Hematopoietic multipotent progenitor cell treated with erythropoietin and hydrocortisone succinate and interleukin-3 and kit ligand, for 15 days (in vitro differentiated cells): ENCODE measurements at places on chromosomes 3 and 15.

DNA sequence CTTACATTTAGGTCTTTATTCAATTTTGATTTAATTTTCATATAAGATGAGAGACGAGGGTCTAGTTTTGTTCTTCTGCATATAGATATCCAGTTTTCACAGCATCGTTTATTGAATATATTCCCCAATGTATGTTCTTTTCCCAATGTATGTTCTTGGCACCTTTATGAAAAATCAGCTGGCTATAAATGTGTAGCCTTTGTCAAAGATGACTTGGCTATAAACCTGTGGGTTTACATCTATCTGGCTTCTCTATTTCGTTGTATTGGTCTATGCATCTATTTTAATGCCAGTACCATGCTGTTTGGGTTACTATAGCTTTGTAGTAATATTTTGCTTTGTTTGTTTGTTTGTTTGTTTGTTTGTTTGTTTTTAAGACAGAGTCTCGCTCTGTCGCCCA lies 11.7 kb upstream of the IREB2 start:
- no peak for DNase-seq

- no peak for DNase-seq
Observed at GRCh38 chr15:51641490-51642130, 19.0 kb upstream of the DMXL2 start.

DNA sequence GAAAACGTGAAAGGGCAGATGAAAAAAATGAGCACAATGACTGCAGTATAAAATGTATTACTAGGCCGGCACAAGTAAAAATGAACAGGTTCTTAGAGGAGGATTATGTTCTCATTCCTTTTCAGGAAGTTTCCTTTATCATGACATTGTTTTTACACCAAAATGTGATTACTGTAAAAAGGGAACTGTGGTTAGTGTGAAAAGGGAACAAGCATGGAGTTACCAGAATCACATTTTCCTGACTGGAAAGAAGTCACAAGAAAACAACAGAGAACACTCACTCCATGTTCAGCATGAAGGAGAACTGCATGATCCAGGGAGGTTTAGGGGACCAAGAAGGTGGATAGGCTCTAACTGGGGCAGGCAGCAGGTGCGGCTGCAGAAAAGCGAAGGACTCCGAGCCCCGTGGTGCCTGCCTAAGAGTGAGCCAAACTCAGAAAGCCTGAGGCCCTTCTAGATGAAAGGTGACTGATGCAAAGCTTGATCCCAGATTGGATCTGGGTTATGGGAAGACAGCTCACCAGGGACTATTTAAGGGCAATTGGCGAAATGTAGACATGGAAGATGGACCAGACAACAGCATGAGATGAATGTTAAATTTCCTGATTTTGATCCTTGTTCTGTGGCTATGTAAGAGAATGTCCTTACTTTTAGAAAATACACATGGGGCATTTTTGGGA lies 77.3 kb downstream of the CCR1 start:
- DNase-seq = no peak

DNA sequence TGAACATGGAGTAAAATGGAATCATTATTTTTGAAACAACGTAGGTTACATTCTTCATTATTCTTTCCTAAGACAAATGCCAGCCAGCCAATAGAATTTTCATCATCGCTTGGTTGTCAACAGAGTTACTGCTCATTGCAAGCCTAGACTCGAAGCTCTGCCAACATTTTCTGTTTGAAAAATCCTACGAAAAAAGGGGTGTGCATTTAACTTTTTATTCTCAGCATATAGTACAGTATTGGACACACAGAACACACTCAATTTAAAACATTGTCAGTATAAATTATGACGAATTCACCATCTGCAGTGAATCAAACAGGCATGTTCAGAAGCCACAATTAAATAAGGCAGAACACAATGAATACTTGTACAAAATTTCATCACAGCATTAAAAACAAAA lies 232.1 kb downstream of the NR1D2 start:
- no peak for DNase-seq

GRCh38 chr15:35958021-35958420 lies 412.1 kb upstream of the DPH6 start:
- no peak for DNase-seq

DNA sequence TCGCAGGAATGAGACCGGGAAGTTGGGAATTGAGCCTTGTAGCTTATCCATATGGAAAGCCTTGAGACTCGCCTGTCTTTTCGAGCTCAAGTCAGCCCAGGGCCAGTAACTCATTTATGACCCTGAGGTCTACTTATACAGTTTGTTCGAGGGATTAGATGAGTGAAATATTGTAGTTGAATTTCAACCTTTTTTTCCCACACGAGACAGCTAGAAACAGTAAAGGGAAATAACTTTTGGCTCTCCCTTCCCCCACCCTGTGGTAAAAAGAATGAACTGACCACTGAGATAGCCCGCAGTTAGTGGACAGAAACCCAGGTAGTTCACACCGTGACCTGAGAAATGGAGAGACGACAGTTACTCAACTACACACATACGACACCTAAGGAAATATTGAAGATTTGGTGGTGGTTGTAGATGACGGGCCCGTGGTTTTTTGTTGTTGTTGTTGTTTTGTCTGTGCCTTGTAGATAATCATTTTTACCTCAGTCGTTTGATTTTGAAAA lies 841 bp downstream of the EIF3J start:
- peak; percentile 33 for DNase-seq

GRCh38 chr3:59064276-59064675 lies 14.5 kb upstream of the CFAP20DC start:
- DNase-seq = no peak

- no peak for DNase-seq
Observed at GRCh38 chr3:137764001-137764433, at the start of gene SOX14. Gene SOX14 (plus strand): TSS chr3:137764315. CDS start chr3:137764785, 470 bp downstream.

DNA sequence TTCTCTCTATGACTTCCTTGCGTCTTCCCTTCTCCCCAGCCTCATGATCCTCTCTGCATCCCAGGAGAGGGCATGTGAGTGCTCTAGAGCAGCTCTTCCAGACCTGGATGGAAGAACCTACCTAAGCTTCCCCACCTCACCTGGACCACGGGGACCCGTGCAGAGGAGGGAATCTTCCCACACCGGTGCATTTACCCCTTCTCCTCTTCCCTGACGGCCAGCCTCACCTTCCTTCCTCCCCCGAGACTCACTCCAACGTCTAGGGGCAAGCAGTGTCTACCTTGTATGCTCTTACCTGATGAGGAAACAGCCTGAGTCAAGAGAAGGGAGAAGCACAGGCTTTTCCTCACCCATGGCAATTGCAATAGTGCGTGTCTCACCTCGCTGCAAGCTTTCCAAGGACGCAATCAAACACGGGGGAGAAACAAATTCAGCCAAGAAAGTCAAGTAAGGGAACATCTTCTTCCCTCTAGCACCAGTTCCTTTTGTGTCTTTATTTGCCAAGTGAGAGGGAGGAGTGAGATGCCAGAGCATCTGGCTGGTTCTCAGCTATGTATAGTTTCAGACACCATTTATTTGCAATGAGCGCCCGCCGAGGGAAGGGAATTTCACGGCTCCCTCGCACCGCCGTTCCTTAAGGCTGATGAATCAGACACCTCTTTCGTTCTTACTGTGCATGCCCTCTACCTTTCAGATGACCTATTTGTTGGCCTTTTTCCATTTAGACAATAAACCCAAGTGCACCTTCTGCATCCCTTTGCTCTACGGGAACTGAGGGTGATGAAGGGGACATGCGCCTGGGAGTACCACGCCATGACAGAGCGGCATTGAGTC lies 1.8 kb upstream of the CCR9 start:
- DNase-seq = no peak

DNA sequence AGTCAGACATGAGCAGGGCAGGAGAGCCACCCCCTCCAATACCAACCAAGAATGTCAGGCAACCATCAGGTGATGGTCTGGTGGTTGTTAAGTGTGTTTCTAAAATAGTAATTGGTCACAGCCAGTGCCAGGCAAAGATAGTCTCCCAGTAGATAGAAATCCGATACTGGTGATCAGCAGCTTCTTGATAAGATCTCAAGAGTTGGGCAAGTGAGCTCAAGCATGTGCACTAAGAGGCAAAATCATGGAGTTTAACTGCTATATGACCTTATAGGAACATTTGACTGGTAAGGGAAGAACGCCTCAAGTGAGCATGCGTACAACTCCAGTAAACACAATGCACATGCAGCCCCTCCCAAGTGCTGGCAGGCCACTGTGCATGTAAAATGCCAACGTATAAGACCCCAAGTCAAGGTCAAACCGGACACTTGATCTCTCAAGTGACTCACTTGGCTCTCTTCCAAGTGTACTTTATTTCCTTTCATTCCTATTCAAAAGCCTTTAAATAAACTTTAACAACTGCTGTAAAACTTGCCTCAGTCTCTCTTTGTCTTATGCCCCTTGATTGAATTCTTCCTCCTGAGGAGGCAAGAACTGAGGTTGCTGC lies 36.0 kb upstream of the CBLB start:
- DNase-seq = no peak

GRCh38 chr3:45106874-45107273 lies 39.3 kb downstream of the CDCP1 start:
- DNase-seq = no peak

- DNase-seq = no peak
Observed at GRCh38 chr3:18246336-18247060, 178.6 kb downstream of the SATB1 start.

- DNase-seq = no peak
Observed at GRCh38 chr15:58459045-58459444, 27.3 kb downstream of the LIPC start.

DNA sequence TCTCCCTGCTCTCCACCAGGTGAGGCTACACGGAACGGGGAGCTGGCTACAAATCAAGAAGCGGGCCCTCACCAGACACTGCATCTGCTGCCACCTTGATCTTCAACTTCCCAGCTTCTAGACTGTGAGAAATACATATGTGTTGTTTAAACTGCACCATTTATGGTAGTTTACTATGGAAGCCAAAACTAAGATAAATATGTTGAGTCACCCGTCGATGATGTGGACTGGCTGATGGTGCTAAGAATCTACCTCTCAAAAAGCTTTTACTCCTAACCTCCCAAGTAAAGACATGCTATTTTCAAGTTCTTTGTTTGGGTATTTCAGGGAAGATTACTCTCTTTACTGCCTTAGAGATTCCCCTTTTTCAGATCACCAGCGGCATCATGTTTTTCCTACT lies 110.9 kb downstream of the VGLL3 start:
- DNase-seq = no peak

- no peak for DNase-seq
Observed at GRCh38 chr15:100005013-100005412, 271.8 kb upstream of the LYSMD4 start.

- no peak for DNase-seq
Observed at GRCh38 chr3:18898911-18899310, 249.4 kb upstream of the KCNH8 start.

- DNase-seq = no peak
Observed at GRCh38 chr3:138476526-138476925, 42.1 kb downstream of the ESYT3 start.

DNA sequence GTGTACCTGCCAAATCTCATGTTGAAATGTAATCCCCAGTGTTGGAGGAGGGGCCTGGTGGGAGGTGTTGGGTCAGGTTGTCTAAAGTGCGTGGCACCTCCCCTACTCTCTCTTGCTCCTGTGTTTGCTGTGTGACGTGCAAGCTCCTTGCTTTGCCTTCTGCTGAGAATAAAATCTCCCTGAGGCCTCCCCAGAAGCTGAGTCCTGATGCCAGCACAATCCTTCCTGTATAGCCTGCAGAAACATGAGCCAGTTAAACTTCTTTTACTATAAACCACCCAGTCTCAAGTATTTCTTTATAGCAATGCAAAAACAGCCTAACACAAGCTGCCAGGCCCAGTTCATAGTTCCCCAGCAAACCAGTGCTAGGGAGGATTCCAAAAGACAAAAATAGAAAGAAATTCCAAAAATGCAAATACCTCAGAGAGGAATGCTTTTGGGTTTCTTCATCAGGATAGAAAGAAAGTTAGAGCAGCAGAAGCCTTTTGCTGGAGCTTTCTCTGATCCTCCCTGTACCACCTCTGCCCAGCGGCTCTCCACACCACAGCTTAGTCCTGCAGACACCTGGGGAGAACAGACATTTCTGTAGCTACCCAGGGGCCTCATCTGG lies 25.9 kb upstream of the CDV3 start:
- no peak for DNase-seq

- no peak for DNase-seq
Observed at GRCh38 chr3:187291512-187292132, at the start of gene MASP1. Gene MASP1 (minus strand): TSS chr3:187291737. CDS start chr3:187291632, 105 bp downstream.

DNA sequence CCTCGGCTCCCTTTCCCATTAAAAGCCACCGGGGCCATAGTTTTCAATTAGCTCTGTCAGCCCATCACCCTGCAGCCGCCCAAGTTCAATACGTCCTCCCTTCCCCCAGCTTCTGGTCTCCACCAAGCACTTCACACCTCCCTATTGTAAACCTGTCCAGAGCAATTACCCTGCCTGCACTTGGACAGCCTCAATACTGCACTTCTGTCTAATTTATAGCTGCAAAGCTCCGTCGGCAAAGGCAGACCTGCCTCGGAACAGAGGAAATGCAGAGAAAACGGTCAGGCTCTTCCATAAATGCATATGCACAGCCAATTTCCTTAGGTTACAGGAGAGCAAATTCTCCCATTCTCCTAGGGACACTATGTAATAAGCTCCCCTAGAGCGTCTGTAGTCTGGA lies 21.9 kb downstream of the LRIG1 start:
- DNase-seq = no peak

DNA sequence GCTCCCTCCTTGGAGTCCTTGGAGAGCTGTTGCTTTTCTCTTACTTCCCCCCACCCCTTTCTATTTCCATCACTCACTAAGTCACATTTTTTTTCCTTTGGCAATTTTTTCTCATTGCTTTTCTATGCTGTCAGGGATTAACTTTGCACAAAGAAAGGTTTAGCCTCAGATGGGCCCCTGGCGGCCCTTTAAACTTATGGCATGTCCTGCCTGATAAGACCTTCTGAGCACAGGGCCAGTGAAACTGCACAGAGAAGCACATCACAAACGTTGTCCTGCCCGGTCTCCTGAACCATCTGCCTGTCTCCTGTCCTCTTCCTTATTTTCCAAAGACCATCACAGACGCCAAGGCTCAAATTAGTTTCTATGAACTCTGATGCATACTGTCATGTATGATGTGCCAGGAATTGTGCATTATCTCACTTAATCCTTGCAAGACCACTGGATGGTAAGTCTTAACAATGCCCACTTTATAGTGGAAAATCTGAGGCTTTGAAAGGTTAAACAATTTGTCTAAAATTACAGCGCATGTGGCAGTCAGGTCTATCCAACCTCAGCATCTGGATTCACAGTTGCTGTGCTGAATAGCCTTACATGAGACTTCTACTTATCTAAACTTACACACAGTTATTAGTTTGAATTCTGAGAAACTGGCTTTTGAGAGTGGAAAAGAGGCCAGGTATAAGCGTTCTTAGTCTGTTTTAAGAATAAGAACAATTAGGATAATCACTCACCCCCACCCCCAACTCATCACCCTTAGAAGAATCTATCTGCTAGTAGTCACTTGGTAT lies 648.1 kb downstream of the NTRK3 start:
- DNase-seq = no peak

GRCh38 chr15:90315278-90315982 lies 36.7 kb upstream of the ZNF774 start:
- DNase-seq = no peak

- no peak for DNase-seq
Observed at GRCh38 chr3:126932188-126932931, 50.6 kb upstream of the PLXNA1 start.
